Astrocyte (in vitro differentiated cells and primary cell): ENCODE measurements at places on chromosomes 16 and 17. TPM values are rescaled to one million over a fixed set of nuclear protein-coding genes. Genes with fewer than 3 reads are reported as not detected.
A peak's percentile ranks its signal among the peaks of the same experiment; 100 is the strongest.

GRCh38 chr17:6346156-6346786 is 88.7 kb downstream of the AIPL1 start:
- H3K4me1 ChIP-seq = no peaks in the 10 kb centered on the region
- H3K27me3 ChIP-seq = no peaks in the 10 kb centered on the region
- no peaks in the 10 kb centered on the region for H3K36me3 ChIP-seq
- H3K4me3 ChIP-seq = no peak overlapping the region

DNA sequence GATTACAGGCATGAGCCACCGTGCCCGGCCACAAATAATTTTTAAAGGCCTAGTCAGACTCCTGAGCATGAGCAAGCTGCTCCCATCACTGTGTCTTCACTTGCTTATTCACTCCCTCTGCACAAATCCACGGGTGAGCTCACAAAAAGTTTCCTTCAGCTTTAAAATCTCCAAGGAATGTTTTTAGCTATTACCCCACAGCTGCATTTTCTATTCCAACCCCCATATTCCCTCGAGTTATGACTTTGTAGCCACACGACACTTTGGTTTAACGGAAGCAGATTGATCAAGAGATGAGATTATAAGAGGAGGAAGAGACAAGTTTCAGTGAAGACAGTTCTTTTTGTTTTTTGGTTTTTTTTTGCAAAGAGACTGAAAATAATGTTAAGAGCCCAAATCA is 49.1 kb upstream of the SLC25A19 start:
- H3K27me3 ChIP-seq = no peaks in the 10 kb centered on the region
- H3K36me3 ChIP-seq = no peaks in the 10 kb centered on the region
- no peak overlapping the region for H3K4me3 ChIP-seq
- DNase-seq = peak; percentile 36
- H3K27ac ChIP-seq = no peak overlapping the region

GRCh38 chr17:41935641-41936040 is 5.2 kb downstream of the ODAD4 start:
- H3K4me1 ChIP-seq = no peaks in the 10 kb centered on the region
- H3K27me3 ChIP-seq = no peaks in the 10 kb centered on the region
- no peak for DNase-seq
- no peaks in the 10 kb centered on the region for H3K36me3 ChIP-seq

GRCh38 chr17:7744416-7744815 is 26.9 kb downstream of the DNAH2 start:
- DNase-seq = no peak
- H3K36me3 ChIP-seq = no peaks in the 10 kb centered on the region
- peaks cover 22% of the 10 kb centered on the region for H3K4me1 ChIP-seq

- H3K4me3 ChIP-seq = no peak overlapping the region
- no peaks in the 10 kb centered on the region for H3K36me3 ChIP-seq
- no peaks in the 10 kb centered on the region for H3K4me1 ChIP-seq
- DNase-seq = no peak
- no peak overlapping the region for H3K27ac ChIP-seq
Observed at GRCh38 chr17:4130715-4131114, 12.1 kb downstream of the ZZEF1 start.

GCSH gene
- total RNA-seq = 32.9 and 41.1 TPM in 2 replicates

TSNAXIP1 gene
- total RNA-seq = 1.3 and 1.5 TPM in 2 replicates

PRAC1 gene
- not detected in 2 replicates for total RNA-seq

ST6GALNAC2 gene
- total RNA-seq = 0.79 TPM in 1 of 2 replicates, not detected in the other

ACSF3 gene
- 17.0 and 19.1 TPM in 2 replicates for total RNA-seq
